Stimulated activated CD4-positive, alpha-beta T cell treated with anti-CD3 and anti-CD28 coated beads, Interleukin-1b, Interleukin-23, amount 100 ng/mL, for 1 hour (primary cell): ENCODE measurements at places on chromosomes 3 and 15.

DNA sequence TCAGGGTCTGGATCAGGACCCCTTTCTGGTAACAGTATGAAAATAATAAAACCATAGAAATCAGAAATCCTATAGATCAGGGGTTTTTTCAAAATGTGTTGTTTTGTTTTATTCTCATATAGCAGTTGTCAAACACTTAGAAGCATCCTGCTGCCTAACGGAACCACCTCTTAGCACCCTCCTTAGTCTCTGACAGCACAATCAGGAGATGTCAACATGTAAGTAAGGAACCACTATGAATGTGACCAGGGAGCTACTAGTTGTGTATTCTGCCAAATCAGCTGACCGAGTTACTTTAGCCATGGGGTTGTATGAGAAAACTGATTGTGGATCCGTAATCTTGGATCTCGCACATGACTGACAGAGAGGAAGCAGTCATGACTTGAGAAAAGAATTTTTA lies 22.2 kb downstream of the CCDC39 start:
- DNase-seq = no peak

- DNase-seq = no peak
Measured at GRCh38 chr3:54846119-54846518, 81.7 kb downstream of the LRTM1 start.

- DNase-seq = no peak
Measured at GRCh38 chr3:126607214-126607908, 47.6 kb downstream of the TXNRD3 start.

- no peak for DNase-seq
Measured at GRCh38 chr3:30259730-30260129, 346.7 kb upstream of the TGFBR2 start.

DNA sequence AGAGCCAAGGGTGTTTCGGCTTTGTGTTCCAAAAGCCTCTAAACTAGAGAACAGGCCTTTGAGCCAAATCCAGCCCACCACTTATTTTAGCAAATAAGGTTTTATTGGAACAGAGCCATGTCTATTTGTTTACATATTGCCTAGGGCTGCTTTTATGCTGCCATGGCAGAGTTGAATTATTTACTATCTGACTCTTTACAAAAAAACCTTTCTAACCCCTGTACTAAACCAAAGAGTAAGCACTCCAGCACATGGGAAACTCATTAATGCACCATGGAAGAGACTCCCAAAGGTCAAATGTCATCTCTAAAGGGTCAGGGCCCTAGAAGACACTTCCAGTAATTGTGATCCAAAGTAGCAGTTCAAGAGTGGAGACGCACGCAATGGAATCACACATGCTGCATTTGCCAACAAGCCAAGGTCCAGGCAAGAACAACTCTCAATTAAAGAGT lies 22.3 kb downstream of the OSBPL10 start:
- no peak for DNase-seq

- no peak for DNase-seq
Measured at GRCh38 chr3:179972881-179973423, 63.8 kb downstream of the PEX5L start.

DNA sequence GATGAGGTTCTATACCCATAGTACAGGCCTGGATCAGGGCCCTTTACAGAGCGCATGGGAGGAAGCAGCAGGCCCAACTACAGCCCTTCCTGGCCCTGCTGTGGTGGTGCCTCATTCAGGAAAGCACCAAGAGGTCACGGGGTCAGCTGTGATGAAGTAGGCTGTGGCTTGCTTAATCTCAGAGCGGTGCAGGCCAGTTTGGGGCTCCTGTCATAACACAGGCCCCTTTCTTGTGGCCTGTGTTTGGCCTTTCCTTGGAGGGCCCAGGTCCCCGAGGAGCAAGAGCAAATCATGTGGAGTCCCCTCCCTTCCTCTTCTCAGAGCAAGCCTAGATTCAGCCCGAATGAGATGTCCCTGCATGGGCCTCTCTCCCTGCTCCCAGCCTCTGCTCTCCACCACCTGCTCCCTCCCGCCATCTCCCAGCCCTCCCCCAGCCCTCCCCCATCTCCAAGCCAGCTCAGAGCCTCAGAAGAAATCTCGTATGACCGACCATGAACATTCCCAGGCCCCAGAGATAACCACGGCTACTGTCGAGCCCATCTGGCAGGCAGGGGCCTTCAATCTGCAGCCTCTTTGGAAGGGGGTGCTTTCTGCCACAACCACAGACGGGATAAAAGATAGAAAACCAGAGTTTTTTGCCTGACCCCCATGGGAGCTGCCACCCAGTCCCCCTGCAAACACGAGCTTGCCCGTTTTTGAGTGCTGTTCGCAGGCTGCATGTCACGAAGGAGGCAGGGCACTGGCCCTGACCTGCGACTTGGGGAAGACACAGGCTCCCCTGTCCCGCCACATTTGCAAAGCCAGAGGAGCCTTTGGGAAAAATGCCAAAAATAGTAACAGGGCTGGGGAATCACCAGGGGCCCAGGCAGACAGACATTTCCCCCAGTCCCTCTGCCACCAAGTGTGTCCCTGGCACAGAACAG lies 32.3 kb upstream of the DUSP7 start:
- DNase-seq = no peak

GRCh38 chr3:21533002-21533401 lies 218.0 kb downstream of the ZNF385D start:
- no peak for DNase-seq

GRCh38 chr15:51688863-51689262 lies 7.6 kb downstream of the SCG3 start:
- DNase-seq = no peak

- no peak for DNase-seq
Measured at GRCh38 chr15:85139391-85139790, 157.7 kb downstream of the PDE8A start.

- no peak for DNase-seq
Measured at GRCh38 chr3:161372321-161373260, 1.3 kb upstream of the SPTSSB start.

- DNase-seq = no peak
Measured at GRCh38 chr3:94654096-94654495, 591.2 kb downstream of the NSUN3 start.

DNA sequence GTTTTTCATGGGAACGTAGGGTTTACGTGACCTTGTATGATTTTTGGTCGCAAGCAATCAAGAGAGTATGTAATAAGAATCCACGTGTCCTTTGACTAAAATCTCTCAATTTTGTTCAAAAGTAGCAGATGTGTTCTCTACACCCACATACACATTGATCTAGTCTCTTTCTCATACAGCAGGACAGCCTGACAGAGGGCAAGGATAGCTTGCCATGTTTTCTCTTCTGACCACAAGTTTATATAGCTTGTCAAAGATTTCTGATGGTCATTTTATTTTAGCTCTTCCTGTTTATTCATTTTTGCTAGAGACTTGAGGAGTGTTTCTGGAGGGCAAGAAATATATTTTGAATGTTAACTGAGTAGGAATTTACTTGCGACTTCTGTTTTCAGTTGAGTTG lies 570.2 kb upstream of the ALCAM start:
- no peak for DNase-seq

- DNase-seq = no peak
Measured at GRCh38 chr3:51441282-51442030, 50.4 kb downstream of the RBM15B start.

- no peak for DNase-seq
Measured at GRCh38 chr15:78102741-78103140, 10.4 kb downstream of the SH2D7 start.

DNA sequence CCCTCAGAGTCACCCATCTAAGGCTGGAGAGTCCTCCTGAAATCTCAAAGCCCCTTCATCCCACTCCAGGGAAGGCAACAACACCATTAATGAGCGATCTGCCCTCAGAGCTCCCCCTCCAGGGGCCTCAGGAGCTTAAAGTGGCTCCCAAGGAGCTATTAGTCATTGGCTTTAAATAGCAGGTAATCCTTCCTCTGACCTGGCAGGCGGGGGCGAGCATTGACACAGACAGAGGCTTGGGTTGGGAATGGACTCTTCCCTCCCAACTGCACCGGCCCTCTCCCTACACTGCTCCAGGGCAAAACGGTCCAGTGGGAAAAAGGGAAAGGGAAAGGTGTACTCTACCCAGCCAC lies 1.4 kb downstream of the MFGE8 start:
- no peak for DNase-seq

GRCh38 chr3:126205717-126206655 lies 25.6 kb upstream of the ALDH1L1 start:
- no peak for DNase-seq

DNA sequence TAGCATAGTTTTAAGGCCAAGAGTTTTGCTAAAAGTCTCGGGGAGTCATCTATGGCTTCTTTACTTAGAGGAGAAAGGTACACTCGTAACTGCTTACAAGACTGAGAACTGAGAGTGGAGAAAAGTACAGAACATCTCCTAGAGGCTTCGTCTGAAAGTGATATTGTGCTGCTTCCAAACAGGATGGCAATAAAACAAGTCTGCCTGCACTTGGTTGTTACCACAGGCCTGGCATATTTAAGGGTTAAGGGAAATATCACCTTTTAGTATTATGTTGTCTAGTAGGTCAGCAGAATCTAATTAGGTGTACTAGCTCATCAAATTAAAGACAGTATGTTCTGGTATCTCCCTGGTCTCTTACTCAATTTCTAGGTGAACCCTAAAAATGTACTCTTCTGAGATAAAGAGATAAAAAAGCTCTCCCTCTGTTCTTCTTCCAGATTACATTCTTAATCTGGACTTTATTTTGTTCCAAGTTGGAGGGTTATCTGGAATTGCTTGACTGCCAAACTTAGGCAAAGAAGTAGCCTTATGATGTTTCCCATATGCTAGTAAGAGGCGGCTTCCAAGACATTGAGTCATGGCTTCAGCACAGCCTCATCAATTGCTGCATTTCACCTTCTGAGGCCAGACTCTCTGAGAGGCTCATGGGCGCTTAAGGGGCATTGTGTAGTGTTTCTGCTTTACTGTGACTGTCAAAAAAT lies 181.3 kb downstream of the LSAMP start:
- DNase-seq = no peak

- DNase-seq = no peak
Measured at GRCh38 chr3:72299823-72300222, 514.9 kb upstream of the PROK2 start.

- no peak for DNase-seq
Measured at GRCh38 chr3:194483850-194484249, 3.0 kb downstream of the ATP13A3 start.

GRCh38 chr3:136664771-136665170 lies 87.4 kb downstream of the STAG1 start:
- DNase-seq = no peak

GRCh38 chr3:173055228-173055933 lies 85.7 kb downstream of the SPATA16 start:
- DNase-seq = no peak

DNA sequence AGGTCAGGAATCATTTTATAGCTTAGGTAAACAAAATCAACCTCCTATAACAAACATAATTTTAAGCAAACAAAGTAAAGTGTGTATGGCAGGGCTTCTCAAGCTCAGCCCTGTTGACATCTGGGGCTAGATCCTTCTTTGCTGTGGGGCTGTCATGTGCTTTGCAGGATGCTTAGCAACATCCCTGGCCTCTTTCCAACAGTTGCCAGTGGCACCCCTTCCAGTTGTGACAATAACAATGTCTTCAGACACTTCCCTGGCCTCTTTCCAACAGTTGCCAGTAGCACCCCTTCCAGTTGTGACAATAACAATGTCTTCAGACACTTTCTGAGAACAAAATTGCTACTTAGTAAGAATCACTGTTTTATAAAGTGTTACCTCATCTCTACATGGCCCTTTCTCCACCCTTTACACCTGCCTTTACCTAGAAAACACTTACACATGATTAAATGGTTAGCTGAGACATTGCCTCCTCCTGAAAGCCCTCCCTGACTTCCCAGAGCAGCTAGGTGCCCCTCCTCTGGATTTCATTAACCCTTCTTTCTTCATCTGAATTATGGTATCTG lies 194.0 kb upstream of the LMCD1 start:
- DNase-seq = no peak

DNA sequence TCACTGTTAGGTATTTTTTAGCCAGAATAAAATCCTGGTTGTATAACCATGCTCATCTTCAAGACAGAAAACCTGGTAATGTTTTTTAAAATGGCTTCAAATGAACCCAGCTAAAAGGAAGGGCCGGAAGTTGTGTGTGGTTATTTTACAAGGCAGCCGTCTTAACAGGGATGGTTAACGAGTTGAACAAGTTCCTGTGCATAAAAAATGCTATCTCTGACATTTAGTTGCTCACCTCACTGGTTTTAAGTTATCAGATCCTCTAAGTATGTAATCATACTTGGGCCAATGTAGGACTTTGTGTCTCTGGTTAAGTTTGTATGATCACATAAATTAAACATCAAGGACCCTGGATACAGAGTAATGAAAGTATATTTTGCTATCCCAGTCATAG lies 2.1 kb downstream of the ATP11B start:
- DNase-seq = no peak

- DNase-seq = no peak
Measured at GRCh38 chr15:38344351-38344750, 91.7 kb downstream of the SPRED1 start.

DNA sequence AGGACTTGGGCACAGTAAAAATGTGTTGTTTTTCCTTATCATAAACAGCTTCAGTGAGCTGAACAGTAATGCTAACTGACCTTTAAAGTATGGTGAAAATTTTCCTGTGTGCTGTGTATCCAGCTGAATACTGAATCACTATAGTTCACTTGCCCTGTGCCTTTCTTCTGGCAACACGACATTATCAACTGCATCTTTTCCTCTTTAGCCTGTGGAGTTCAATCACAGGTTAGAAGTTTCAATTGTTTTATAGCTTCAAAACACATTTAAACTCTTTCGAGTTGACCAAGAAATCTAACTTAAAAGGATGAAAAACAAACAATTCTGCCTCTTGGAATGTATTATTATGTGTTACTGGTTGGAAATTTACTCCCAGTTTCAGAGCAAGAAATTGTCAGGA lies 1120.7 kb upstream of the ALCAM start:
- no peak for DNase-seq

DNA sequence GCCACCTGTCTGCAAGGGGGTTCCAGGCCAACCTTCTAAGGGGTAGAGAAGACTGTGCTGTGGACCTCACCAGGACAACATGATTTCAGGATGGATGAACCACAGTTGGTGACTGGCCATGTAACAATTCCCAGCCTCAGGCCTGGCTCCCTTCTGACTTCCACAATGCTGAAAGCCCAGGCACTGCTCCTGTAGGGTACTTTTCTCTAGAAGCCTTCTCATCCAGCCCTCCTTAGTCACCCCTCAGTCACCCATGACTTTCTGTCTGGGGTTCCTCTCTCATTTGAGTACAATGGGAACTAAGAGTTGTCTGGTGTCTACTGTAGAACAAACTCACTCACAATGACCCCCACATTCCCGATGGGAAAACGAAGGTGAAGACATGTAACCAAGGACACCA lies 8.6 kb downstream of the ALS2CL start:
- no peak for DNase-seq
